ENCODE measurements at places on chromosomes 6 and 20. TPM values are rescaled to one million over a fixed set of nuclear protein-coding genes. Genes with fewer than 3 reads are reported as not detected.

ENPP3 gene
- total RNA-seq: 1.4 TPM

SLX4IP gene
- 6.6 TPM for total RNA-seq

DNA sequence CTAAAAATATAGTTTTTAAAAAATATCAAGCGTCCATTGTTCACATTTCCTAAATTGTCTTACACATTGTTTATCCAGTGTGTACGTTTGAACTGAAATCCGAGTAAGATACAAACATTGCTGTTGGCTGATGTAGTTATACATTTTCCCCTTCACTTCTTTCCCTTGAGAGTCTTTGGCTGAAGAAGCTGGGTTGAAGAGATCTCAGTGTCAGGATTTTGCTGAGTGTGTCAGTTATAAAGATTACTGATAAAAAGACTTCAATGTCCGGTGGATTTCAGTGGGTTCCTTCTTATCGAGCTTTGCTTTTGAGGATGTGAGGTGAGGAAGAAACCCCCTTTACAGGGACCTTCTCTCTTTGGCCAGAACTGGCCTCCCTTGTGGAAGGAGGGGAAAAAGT lies 20.5 kb downstream of the RFPL4B start:
- DNase-seq: no peak

DNA sequence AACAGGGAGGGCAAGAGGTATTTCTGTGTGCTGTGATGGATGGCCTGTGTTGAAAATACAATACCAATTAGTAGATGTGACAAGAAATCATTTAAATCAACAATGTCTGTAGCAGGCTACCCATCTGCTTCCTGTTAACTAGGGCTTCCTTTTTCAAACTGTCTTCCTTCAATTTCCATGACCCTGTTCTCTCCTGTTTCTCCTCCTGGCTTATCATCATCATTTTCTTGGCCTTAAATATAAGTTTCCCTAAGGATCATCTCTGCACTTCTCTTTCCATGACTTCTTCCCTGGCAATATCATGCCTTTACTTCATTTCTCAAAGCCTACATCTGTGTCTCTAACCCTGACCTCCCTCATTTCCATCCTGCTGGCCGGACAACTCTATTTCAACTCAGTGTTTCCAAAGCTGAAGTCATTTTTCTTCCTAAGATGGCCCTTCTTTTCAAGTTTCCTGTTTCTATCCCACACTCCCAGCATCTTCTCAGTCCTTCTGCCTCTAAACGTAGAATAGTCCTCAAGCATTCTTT lies 18.2 kb downstream of the ZC2HC1B start:
- DNase-seq: no peak

GRCh38 chr6:44291841-44292240 lies 21.3 kb downstream of the AARS2 start:
- DNase-seq: no peak

GRCh38 chr6:112475083-112475482 lies 128.0 kb downstream of the RFPL4B start:
- no peak for DNase-seq

All from activated CD4-positive, alpha-beta T cell treated with anti-CD3 and anti-CD28 coated beads, Interleukin-2, amount 10 ng/mL, durations not matched to agents 24 days and 14 days (primary cell).